NCI-H2107 (cell line): ENCODE measurements at places on chromosomes 7 and 10.

- DNase-seq: no peak
These were observed 52.4 kb upstream of the EEPD1 start for GRCh38 chr7:36100634-36101033.

DNA sequence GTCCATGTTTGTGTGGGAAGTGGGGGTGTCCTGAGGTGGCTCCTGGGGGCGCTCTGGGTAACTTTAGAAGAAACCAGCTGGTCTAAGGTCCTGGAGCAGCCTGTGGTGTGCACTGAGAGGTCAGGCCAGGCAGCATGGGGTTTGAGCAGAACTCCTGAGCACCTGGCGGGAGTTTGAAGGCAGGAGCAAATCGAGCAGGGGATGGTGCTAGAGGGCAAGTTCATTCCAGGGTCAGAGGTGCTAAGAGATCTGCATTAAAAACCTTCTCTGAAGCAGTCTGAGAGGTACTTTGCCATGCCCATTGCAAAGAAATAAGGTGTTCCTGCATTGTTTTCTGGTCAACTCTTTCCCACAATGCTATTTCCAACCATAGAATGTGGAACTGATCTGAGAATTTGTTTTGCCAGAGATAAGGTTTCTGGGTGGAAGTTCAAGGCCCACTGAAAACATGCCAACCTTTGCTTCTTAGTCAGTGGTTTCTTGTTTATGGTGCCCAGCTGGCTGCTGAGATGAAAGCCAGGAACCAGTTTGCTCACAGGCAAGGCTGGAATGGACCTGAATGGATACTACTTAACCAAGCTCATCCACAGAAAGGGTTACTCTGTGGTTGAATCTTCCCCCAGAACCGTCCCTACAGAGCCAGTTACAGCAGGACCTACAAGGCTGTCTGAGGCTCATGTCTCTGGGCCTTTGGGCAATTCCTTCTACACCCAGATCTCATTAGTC lies 136.3 kb upstream of the TMEM72 start:
- no peak for DNase-seq

- no peak for DNase-seq
These were observed 167.9 kb upstream of the SLC26A5 start for GRCh38 chr7:103613655-103614642.

- no peak for DNase-seq
These were observed 1.9 kb downstream of the AUTS2 start for GRCh38 chr7:69599955-69600709.

DNA sequence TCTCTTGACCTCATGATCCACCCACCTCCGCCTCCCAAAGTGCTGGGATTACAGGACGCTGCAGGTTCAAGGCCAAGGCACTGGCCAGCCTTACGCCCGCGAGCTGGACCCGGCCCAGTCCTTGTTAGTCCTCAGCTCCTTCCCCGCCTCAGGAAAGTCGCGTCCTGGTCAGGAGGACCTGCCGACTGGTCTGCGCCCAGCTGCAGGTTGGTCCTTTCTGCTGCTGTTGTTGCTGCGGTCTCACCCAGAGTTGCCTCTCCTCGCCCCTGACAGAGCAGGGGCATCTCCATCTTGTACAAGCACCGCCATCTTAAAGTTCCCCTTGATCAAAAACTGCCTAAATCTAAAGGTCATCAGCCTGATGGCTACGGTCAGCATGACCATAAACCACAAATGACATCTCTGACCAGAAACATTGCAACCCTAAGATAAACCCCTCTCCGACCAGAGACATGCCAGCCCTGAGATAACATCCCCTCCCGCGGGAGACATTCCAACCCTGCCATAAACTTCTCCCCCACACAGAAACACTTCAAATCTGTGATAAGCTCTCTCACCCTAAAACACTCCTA lies 13.9 kb upstream of the BMS1 start:
- DNase-seq: no peak
